ENCODE measurements at places on chromosomes 1 and 21.

- no peak for DNase-seq
Measured at GRCh38 chr1:226838456-226838855, 32.0 kb upstream of the PSEN2 start.

GRCh38 chr1:9452516-9453140 lies 86.6 kb upstream of the SLC25A33 start:
- DNase-seq = no peak

DNA sequence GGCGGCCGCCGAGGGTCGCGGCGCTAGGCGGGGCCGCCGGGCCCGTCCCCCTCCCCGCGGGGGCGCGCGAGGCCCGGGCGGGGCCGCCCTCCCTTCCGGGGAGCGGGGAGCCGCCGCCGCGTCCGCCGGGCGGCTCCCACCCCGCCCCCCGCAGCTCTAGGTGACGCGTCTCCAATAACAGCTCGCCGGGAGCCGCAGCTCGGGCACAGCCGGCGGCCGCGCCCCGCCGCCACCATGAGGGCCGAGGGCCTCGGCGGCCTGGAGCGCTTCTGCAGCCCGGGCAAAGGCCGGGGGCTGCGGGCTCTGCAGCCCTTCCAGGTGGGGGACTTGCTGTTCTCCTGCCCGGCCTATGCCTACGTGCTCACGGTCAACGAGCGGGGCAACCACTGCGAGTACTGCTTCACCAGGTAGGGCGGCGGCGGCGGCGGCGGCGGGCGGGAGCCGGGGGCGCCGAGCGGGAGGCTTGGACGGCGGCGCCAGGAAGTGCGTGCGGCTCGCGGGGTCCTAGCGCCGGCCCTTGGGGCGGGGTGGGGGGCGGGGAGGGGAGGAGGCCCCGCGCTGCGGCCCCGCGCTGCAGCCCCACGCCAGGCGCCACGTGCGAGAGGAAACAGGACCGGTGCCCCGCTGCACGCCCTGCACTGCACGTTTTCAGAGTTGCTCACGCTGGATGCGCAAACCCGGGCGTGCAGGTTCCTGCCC lies at the start of gene SMYD2:
SMYD2 (plus strand) TSS at position 139 of the 699 bp plus-strand sequence; CDS start at position 235, 96 bp downstream.
- peak; percentile 34 for DNase-seq

DNA sequence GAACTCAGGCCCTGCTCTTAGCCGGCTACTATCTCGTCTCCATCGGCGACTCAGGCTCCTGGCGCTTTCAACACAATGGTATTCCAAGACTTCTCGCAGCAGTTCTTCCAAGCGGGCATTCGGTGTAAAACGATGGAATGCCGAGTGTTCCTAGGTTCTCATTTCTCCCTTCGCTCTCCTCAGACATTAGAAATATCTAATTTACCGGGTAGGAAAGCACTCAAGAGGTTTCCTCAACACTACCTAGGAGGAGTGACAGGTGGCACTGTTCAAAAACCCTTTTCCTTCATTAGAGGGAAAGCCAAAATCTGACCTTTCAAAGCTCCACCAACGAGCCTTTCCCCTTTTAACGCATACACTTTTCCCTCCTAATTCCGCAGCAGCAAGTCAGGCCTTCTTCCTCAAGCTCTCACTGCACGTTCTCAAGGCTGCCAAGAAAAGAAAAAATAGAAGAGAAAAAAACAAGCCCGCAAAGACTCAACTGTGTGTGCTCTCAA lies 601 bp downstream of the UBE2G2 start:
- DNase-seq = no peak

GRCh38 chr1:207071426-207071825 lies 17.2 kb upstream of the C4BPB start:
- DNase-seq = no peak

GRCh38 chr1:81296601-81297000 lies 504.1 kb upstream of the ADGRL2 start:
- no peak for DNase-seq

DNA sequence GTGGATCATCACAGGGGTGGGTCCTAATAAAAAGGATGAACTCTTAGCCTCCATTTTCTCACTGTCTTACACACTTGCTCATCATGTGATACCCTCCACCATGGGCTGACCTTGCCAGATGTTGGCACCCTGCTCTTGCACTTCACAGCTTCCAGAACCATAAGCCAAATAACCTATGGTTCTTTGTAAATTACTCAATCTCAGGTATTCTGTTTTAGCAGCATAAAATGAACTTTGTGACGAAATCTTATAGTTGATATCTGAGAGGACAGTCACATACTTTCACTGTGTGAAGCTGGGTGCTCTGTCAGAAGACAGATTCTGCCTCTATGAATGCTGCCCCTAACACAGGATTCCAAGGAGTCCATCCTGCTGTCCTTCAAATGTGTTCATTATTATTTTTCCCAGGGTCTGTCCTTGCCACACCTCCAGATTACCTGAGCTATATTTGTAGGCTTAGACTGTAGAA lies 13.8 kb downstream of the DUSP10 start:
- DNase-seq = no peak

DNA sequence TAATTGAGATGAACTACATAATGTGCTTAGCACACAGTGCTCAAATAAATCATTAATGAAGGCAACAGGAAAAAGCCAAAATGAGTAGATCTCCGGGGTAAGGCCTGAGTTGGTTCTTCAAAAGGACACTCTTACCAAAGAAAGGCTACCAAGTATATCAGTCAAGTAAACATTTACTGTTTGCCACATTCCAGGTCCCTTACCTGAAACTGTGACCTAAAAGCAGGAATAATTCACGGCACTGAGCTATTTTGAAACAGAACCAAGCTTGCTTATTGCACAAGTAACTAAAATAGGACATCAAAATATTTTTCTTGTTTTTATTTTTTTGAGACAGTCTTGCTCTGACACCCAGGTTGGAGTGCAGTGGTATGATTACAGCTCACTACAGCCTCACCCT lies 2.0 kb upstream of the PITHD1 start:
- DNase-seq = no peak

- DNase-seq = no peak
Measured at GRCh38 chr21:45017039-45017960, 57.1 kb upstream of the ADARB1 start.

- DNase-seq = no peak
Measured at GRCh38 chr1:39575191-39576015, 1.2 kb downstream of the PABPC4 start.

DNA sequence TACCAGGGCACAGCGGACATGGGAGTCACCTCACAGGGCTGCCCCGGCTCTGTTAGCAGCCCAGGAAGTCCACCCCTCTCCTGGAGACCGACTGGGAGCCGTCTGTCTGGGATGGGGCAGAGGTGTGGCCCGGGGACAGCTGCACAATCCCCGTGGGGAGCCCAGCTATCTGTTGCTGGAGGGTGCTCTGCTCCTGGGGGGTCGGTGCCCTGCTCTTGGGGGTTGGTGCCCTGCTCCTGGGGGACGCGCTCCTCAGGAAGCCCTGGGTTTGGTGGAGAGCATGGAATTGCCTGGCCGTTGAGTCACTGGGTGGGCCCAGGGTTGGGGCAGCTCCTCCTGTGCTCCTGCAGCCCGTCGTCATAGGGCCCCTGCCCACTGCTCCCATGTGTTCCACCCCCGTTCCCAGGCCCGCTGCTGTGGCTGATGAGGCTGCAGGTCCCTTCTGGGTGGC lies 39.3 kb downstream of the AGPAT3 start:
- no peak for DNase-seq

Measured in stimulated activated CD8-positive, alpha-beta memory T cell treated with anti-CD3 and anti-CD28 coated beads, Interleukin-7, amount 100 ng/mL, for 1 hour (primary cell).